ENCODE measurements at places on chromosomes 3 and 15.

GRCh38 chr15:83928878-83929418, 275.0 kb downstream of the ADAMTSL3 start:
- DNase-seq: peak; percentile 72

DNA sequence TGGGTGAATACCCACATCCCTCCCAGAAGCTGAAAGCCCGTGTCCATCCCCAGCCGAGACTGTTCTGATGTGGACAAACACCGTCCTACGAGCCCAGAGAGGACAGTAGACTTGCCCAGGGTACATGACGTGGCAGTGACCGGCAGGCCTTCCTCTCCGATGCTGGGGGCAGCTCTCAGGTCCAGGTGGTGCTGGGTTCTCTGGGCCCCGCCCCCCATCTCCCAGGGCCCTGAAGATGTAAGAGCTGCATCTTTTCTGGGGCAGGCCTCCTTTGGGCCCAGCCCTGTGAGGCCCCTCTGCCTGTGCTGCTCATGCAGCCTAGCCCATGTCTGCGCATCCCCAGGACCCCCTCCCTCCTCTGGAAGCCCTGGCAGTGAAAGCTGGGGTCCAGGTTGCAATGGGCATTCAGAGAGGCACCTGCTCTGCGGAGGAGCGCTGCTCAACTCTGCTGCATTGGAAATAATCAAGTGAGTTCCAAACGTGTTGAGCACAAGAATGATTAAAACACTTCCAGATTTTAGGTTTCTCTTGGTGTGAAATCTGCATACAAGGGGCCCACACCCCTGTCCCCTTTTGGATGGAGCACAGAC, 71.9 kb downstream of the FBLN2 start:
- DNase-seq: no peak

GRCh38 chr3:156189927-156190326, 69.5 kb downstream of the KCNAB1 start:
- DNase-seq: no peak

GRCh38 chr3:28682121-28682520, 333.5 kb upstream of the AZI2 start:
- DNase-seq: no peak

DNA sequence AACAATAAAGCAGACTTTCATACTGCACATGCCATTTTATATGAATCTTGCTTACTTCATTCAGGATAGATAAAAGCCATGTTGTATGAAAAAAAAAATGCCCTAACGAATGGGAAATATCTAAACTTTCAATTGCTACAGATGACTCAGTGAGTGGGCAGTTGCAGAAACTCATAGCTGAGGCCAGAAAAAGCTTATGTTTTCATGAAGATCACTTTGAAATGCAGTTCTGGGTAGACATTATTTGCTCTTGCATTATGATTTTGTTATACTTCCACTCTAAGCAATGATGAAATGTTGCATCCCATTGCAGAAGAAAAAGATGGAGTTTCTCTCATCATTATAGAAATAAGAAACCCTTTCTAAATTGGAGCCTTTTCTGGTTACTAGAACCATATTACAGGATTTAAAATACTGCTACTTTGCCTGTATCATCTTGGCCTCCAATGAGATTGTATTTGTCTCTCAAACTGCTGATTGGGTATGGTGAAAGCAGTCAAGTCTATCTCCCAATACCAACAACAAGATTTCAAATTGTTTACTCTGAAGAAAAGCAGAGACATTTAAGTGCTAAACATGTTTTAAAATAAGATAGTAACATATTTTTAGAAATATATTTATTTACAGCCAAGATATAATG, 17.0 kb downstream of the PEAK1 start:
- no peak for DNase-seq
